ENCODE measurements at places on chromosomes 2 and 18.

- no peak for DNase-seq
These were observed 14.9 kb upstream of the ECEL1 start for GRCh38 chr2:232502511-232502910.

DNA sequence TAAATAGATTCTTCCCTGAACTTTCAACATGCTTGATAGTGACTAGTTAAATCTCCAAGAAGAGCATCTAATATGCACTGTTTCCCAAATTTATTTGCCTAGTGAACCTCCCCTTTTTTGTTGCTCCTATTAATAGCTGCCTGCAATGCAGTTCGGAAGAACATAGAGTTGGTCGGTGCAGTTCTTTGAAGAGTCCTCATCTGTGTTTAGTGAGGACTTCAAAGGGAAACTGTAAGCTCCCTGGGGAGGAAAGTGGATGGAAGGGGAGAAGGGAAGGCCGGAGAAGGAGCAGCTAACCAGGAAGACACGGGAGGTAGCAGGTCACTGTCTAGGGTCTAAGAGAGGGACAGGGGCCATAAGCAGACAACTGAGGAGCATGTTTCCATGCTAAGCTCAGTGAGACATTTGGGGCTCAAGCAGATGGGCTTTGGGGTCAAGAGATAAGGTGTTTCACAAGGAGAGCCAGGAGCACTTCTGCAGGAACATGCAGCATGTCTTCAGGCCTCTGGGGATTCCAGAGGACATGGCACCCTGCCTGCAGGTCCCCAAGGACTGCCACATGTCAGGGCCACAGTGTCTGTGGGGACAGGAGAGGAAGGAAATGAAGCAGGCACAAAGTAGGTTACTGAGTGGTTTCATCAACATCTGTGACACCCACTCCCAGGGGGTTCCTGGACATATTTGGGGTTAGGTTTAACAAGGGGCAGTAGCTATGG, 48.7 kb upstream of the ANXA4 start:
- no peak for DNase-seq

DNA sequence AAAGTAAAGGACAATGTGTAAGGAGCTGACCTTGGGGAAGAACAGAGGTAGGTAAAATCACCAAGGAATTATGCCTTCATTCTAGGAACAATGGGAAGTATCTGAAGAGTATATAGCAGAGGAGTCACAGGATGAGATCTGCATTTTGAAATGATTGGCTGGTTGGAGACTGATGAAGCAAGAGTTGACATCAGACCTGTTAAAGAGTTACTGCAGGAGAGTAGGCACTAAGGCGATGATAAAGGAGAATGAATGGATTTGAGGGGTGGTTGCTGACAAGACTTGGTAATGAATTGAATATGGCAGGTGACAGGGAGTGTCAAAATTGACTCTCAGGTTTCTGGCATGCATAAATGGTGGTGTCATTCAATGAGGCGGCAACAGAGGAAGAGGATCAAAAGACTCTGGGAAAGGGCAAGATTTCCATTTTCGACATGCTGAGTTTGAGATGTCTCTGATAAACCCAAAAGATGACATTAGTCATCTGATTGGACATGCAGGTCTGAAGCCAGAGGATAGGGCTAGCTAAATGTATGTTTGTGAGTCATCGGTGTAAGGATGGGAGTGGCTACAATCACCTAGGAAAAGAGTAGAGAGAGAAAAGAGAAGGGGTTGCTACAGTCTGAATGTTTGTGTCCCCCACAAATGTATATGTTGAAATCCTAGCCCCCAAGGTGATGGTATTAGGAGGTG, 236.5 kb downstream of the DYM start:
- DNase-seq: no peak

DNA sequence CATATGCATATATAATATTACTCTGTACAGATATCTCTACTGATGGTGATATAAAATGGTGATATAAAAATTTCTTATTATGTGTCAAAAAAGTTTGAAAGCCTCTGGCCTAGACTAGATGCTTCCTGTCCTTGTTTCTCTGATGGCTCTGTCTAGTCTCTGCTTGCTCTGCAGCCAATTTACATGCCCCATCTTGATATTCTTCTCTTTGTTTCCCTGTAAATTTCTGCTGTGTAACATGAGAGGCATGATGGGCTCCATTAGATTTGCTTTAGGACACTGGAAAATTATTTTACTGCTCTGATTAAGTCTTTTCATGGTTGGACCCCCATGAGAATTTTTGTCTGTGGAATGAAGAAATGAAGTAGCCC, 24.3 kb downstream of the BABAM2 start:
- no peak for DNase-seq

DNA sequence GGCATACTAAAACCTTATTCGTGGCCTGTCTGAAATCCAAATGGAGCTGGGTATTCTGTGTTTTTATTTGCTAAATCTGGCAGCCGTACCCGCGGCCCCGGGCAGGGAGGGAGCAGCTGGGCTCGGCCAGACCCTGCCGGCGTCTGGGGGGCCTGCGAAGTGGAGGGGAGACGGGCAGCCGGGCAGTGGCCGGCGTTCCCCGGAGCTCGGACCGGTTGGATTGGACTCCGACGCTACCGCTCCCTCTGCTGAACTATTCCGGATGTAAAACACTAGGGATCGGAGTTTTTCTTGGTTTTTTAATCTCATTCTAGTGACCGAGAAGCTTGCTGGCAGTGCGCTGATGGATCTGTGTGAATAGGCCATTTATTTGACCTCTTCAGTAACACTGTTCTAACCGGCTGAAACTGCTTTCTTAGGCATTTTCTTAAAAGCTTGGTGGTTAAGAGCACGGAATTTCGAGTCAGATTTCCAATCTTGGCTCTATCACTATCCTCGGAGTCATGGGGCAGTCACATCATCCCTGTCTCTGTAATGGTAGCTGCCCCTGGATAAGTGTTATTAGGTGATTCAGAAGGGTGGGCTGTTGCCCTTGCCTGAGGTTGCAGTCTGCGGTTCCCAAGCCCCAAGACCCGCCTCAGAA, 694 bp downstream of the UNC50 start:
- DNase-seq: no peak

DNA sequence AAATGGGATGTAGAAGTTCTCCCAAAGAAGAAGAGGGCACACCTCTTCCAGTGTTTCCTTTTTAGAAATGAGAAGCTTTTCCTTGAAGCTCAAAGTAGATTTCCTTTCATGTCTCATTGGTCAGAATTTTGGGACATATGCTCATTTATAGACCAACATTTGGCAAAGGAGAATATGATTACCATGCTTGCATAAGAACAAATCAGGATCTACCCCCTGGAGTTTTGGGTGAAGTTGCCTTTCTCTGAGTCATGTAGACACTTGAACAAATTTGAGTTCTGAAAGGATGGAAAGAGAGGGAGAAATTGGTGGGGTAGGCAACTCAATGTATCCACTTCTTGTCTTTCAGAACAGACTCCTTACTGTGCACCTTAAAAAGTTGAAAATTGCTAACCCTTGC, 409.0 kb downstream of the SLC4A3 start:
- no peak for DNase-seq

- DNase-seq: no peak
These were observed 26.7 kb upstream of the PRLH start for GRCh38 chr2:237539681-237540080.

GRCh38 chr2:75089471-75089870, 109.8 kb downstream of the TACR1 start:
- DNase-seq: no peak

GRCh38 chr2:27647289-27647688, 16.1 kb downstream of the SUPT7L start:
- DNase-seq: no peak

DNA sequence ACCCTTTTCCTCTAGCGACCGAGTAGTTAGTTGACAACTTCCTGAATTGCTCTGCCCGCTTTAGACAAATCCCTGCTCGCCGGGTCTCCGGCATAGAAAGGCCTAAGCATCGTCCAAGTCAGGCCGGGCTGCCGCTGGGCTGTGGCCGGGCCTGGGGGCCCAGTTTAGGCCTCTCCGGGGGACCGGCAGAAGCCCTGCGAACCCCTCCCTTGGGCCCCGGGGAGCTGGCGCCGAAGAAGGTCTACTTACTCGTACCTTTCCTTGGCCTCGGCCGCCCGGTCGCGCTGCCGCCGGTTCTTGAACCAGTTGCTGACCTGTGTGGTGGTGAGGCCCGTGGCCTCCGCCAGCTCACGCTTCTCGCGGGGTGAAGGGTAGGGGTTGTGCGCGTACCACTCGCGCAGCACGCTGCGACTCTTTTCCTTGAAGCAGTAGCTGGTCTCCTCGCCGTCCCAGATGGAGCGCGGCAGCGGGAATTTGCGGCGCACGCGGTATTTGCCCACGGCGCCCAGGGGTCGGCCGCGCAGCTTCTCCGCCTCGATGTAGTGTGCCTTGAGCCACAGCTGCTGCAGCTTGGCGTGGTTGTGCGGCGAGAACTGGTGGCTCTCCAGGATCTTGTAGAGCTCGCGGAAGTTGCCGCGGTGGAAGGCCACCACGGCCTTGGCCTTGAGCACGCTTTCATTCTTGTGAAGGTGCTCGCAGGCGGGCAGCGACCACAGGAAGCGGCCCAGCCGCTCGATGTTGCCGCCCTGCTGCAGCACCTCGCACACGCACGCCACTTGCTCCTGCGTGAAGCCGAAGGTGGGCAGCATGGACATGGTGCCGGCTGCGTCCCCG, 739 bp downstream of the SIX2 start:
- no peak for DNase-seq

GRCh38 chr2:148067801-148068200, 46.9 kb downstream of the MBD5 start:
- no peak for DNase-seq

Data from WERI-Rb-1 (cell line).